ENCODE measurements at places on chromosomes 12 and 14.
A peak's percentile ranks its signal among the peaks of the same experiment; 100 is the strongest.

DNA sequence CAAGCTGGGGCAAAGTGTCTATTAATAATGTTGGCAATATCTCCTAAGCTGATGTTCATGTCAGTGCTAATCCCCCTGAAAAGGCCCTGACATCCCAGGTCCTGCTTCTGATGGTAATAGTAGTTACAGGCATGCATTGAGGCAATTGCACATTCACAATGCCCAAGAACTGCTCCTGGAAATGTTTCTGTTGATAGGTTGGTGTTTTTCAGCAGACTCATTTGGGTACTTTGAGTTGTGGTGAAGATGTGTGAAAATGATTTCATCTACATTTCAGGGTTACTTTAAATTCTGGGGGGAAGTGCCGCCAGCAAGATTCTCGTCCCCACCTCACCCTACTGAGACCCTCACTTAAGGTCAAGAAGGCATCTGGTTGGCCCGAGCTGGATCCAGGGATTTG is 92.9 kb downstream of the BBS10 start:
- no peak for DNase-seq

DNA sequence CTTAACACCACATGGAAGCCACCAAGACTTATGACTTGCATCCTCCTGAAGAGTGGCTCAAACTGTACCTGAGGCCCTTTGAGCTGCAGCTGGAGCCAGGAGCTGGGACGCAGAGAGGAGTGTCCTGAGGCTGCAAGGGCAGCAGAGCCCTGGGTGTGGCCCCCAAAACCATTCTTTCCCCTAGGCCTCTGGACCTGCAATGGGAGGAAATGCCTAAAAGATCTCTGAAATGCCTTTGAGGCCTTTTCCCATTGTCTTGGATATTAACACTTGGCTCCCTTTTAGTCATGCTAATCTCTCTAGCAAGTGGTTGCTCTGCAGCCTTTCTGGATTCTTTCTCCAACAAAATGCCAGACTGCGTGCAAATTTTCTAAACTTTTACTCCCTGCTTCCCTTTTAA is 156.1 kb downstream of the SLC38A4 start:
- no peak for DNase-seq

GRCh38 chr14:93299866-93300265 is 33.0 kb downstream of the BTBD7 start:
- DNase-seq, result no peak

GRCh38 chr14:86708846-86709339 is 1178.9 kb downstream of the FLRT2 start:
- DNase-seq, result no peak

DNA sequence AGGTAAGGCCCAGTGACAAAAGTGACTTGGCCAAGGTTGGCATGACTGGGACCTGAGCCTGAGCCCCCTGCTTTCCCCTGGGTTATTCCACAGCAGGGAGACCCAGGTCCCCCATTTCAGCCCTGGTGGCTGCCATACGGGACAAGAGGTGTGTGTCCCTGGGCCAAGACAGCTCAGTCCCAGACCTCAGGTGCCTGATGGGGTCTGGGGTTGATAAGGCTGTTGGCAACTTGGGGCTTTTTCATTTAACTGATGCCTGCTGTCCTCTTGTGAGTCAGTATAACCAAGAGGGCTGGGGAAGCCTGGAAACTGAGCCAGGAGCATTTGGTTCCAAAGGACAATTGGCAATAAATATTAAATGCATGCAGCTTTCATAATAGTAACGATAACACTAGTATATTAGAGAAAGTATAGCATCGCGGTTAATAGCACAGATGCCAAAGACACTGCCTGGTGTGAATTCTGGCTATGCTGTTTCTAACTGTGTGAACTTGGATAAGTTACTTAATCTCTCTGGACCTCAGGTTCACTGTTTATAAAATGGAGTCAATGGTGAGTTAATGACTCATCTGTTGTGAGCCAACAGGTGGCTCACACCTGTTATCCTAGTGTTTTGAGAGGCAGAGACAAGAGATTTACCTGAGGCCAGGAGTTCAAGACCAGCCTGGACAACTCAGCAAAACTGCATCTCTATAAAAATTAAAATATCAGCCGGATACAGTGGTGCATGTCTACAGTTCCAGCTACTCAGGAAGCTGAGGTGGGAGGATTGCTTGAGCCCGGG is 898 bp downstream of the SDSL start:
- no peak for DNase-seq

DNA sequence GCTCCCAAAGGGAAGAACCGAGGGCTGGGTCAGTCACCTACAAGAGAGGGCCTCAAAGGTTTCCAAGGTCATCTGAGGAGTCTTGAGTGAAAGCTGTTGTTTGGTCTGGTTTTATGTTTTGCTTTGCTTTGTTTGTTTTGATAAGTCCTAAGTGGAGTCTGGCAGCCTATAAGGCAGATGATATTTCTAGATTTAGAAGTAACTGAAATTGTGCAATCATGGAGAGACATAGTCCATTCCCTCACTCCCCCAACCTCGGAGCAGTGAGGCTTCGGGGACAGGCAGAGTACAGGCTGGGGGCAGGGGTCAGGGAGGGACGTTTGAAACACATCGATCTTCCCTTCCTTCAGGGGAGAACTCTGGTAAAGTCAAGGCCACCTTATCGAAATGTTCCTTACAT is 42.3 kb downstream of the TTC9 start:
- DNase-seq, result no peak

- no peak for DNase-seq
Observed at GRCh38 chr12:70487440-70487839, 121.3 kb downstream of the KCNMB4 start.

- DNase-seq, result no peak
Observed at GRCh38 chr12:14111230-14111865, 129.9 kb upstream of the GRIN2B start.

DNA sequence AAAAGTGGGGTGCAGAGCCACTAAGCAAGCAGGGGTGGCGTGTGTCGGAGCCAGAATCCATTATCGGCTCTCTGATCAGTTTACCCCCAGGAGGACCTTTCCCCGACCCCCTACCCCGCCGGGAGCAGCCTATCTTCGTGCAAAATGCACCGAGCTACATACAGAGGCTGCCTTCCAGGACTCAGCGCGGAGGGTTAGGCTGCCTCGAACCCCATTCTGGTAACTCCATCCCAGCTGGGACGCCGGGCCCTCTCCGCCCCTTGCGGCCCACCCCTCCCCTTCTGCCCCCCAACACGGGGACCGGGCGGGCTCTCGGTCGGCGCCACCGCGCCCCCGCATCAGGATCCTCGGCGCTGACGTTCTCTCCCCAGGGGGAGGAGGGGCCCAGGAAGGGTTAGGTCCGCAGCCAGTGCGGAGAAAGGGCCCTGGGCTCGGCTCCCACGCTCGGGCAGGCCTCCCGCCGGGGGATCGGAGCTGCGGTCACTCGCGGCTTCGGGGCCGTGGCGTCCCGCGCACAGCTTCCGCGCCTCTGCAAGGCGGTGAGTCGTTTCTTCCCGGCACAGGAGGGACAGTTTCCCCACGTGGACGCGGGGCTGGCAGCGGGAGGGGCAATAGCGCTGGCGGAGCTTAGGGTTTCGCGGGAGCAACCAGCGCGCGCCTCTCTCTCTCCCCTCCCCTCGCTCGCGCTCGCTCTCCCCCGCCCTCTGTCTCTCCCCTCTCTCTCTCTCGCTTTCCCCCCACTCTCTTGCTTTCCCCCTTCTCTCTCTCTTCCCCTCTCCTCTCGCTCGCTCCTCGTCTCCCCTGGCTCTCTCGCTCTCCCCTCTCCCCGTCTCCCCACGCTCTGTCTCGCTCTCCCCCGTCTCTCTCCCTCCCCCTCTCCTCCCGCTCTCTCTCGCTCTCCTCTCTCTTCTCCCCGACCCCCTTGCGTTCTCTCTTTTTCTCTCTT is 12.5 kb upstream of the MAP3K9 start:
- peak; percentile 47 for DNase-seq

DNA sequence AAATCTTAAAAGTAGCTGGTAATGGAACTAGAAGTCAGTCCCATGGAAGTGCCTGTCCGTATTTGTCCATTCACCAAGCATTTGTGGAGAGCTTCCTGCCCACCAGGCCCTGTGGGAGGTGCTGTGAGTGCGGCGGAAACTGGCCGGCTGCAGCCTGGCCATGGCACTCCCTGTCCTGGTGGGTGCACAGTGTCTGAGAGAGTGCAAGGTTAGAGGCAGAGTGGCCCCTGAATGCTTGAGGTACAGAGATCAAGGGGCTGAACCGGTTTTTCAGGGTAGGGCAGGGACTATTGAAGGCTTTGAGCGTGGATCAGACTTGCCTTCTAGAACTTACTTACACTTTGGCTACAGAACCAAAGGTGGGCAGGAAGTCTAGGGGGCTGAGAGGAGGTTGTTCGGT is 92.9 kb downstream of the ESR2 start:
- DNase-seq, result no peak

DNA sequence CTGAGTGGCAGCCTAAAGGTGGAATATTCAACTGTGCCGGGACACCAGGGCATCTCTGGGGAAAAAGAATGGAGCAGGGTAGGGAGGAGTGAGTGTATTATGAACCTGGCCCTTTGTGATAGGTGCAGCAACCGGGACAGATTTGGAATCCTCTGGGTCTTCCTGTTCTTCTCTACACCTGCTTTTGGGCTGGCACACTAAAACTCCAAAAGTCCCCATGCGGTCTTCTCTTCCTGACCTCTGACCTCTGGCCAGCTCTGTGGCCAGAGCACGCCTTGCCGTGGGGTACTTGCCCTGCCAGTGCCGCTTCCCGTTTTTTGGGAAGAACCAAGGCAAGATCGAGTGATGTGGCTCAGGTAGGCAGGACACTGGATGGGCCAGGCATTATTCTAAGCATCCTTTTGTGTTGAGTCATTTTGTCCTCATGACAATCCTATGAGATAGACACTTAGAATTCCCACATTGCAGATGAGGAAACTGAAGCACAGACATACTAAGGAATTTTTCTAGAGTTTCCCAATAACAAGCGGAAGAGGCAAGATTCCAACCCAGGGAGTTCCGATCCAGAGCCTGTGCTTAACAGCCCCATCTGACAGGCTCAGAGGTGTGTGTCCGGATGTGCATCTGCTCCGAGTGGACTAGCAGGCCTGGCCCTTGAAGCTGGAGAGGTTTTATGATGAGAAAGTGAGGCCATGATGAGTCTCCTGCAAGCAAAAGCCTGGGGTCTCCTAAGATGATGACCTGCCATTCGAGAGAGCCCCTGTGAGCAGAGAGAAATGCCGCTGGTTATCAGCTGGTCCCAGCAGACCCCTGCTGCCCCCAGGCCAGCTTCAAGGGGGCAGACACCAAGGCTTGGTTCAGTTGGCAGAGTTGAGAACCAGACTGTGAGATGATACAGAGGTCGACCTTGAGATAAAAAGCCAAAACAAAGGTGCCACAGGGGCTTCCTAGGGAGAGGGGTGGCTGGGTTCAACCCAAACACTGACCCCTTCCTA is 67.9 kb upstream of the ESRRB start:
- no peak for DNase-seq

- no peak for DNase-seq
Observed at GRCh38 chr12:916240-916639, 33.3 kb downstream of the RAD52 start.

GRCh38 chr14:96170961-96171592 is 33.6 kb upstream of the BDKRB2 start:
- no peak for DNase-seq

- no peak for DNase-seq
Observed at GRCh38 chr12:57160741-57161140, 13.3 kb upstream of the LRP1-AS start.

- DNase-seq, result no peak
Observed at GRCh38 chr12:62267480-62267879, 7.3 kb downstream of the USP15 start.

DNA sequence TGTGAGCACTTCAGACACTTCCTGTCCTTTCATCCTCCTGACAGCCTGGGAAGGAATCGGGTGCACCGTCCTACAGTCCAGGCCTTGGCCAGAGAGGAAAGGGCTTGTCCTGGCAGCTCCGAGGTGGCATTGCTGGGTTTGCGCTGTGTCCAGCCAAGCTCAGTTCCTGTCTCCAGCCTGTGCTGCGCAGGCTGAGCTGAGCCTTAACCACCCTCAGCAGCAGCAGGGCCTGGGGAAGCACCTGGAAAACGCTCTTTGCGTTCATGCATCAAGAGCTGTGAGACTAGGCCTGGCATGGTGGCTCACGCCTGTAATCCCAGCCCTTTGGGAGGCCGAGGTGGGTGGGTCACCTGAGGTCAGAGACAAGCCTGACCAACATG is 33.7 kb upstream of the EML1 start:
- DNase-seq, result no peak

GRCh38 chr12:90679674-90680073 is 275.3 kb downstream of the CCER1 start:
- DNase-seq, result no peak

GRCh38 chr12:93722835-93723567 is 45.8 kb downstream of the CRADD start:
- DNase-seq, result no peak

DNA sequence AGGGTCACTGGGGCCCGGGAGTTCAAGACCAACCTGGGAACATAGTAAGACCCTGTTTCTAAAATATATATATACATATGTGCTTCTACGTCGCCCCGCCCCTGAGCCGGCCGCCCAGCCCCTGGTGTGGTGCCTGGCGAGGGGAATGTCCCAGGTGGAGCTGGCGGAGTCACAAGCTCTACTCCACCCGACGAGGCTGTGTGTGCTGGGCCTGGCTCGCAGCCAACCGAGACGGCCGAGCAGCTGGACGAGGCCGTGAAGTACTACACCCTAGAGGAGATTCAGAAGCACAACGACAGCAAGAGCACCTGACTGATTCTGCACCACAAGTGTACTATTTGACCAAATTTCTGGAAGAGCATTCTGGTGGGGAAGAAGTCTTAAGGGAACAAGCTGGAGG is 22.1 kb upstream of the ITPK1 start:
- DNase-seq, result no peak

DNA sequence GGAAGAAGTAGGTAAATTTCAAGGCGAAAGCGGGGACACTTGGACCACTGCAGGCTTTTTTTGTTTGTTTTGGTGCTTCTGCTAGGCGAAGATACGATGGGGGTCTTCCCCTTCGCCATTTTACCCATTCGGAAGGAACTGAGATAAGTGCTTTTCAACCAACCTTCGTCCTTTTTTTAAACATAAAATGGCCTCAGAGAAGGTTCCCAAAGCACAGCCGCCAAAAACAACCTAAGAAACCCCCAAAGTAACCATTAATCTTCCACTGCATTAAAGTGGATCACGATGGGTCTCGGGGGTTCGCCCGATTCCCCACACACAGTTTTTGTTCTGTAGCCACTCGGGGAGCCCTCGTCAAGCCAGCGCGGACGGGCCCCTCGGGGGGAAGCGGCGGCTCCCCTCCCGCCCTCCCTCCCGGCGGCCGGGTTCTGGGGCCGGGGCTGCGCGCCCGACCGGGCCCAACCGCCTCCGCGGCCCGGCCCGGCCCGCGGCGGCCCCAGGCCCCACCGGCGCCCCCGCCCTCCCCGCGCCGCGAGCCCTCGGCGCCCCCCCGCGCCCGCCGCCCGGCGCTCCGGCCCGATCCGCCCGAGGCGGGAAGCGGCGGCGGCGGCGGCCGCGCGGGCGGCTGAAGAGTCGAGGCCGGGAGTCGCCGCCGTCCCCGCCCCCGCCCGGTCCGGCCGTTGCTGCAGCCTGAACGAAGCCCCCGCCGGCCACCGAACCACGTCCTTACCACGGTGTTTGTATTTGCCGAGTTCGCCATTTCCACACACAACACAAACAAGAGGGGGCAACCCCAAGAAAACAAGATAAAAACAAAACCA is 790 bp downstream of the GTF2A1 start:
- DNase-seq, result peak; percentile 81

Data from natural killer cell (primary cell).